ENCODE measurements at places on chromosomes 11 and 22.
A peak's percentile ranks its signal among the peaks of the same experiment; 100 is the strongest.

DNA sequence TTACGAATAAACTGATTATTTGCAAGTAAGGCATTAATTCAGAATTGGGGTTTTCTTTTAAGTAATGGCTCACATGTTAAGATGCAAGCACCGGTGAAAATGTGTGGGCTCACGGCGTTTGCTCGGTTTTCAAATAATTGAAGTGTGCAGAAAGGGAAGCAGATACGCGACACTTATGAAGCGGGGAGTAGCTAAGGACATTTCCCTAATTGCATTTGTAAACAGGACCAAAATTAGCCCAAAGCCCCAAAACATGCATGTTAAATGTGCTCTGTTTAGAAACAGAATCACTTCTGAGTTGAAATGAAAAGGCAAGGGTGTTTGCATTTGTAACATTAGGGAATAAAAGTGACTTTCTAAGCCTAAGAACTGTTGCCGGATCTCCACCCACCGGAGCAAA is 61.3 kb downstream of the ELFN2 start:
- DNase-seq = no peak

GRCh38 chr11:75107187-75107586 is 10.5 kb upstream of the OR2AT4 start:
- DNase-seq = peak; percentile 9

DNA sequence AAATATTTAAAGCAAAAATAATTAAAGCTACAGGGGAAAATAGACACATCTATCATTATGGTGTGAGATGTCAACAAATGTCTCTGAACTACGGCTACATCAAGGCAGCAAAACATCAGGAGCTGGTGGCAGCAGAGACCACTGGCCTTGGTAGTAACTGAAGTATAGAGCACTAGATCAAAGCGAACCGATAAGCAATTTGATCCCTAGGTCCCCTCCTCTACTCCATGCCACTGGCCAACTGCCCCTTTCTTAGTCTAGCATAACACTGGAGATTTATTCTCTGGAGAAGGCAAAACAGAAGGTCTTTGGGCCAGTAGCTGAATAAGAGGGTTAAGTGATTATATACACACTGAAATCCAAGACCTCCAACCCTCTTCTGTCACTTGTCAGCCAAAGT is 13.6 kb upstream of the RAB3IL1 start:
- DNase-seq = no peak

DNA sequence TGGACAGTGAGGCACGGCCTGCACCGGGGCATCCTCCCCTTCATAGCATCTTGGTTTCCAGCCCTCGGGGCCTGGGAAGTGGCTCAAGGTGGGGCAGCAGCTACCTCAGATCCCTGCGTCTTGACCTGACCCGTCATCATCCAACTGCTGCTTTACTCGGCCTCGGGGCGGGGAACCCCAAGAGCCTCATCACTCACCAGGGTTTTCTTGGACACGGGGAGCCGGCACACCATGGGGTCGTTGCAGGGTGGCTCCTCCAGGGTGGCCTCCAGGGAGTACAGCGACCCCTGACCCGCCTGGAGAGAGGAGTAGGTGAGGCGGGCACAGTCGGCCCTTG is 651 bp downstream of the CTSF start:
- no peak for DNase-seq

DNA sequence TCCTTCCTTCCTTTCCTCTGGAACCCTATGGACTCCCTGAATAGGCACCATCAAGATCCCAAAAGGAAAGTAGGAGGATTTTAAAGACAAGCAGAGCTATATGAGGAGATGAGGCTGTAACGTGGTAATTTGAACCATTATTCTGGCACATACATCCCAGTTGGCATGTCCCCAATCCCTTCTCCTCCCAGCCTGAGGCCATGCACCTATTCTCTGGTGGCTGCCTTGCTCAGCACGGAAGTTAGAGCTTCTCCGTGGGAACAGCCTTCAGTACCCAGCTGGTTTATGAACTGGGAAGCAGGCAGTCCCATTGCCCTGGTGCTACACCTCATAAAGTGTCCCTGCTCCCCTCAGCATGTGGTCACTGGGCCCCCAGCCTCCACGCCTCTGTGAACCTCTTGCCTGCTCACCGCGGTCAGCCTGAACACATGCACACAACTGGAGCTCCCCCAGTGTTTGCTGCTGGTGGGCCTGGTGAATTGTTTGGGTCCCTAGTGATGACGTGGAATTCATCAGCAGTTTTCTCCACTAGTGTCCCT is 139.9 kb upstream of the PLET1 start:
- DNase-seq = no peak

GRCh38 chr11:73359930-73360742 is 16.1 kb upstream of the RELT start:
- DNase-seq = peak; percentile 35

DNA sequence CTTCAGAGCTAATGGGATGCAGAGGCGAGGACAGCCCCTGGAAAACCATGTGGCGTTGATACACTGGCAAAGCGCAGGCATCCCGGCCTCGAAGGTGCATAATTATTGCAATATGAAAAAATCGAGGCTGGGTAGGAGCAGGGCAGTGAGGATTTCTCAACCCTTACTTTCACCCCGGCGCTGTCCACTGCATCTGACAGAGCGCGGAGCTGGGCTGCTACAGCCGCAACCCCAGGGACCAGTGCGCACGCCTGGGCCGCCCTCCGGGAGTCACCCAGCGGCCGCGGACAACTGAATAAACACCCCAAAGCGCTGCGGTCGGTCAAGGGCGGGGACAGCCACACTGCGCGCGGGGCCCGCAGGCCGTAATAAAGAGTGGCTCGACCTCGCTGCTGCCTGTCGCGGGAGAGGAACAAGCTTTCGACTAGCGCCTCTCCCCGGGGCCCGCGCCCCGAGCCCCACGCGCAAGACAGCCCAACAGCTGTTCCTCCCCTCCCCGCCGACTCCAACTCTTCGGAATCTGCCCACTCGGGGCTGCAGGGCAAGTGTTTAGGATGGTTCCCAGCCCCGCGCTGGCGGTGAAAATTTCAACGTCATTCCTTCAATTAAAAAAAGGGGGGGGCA is 3.6 kb upstream of the WT1 start:
- no peak for DNase-seq

DNA sequence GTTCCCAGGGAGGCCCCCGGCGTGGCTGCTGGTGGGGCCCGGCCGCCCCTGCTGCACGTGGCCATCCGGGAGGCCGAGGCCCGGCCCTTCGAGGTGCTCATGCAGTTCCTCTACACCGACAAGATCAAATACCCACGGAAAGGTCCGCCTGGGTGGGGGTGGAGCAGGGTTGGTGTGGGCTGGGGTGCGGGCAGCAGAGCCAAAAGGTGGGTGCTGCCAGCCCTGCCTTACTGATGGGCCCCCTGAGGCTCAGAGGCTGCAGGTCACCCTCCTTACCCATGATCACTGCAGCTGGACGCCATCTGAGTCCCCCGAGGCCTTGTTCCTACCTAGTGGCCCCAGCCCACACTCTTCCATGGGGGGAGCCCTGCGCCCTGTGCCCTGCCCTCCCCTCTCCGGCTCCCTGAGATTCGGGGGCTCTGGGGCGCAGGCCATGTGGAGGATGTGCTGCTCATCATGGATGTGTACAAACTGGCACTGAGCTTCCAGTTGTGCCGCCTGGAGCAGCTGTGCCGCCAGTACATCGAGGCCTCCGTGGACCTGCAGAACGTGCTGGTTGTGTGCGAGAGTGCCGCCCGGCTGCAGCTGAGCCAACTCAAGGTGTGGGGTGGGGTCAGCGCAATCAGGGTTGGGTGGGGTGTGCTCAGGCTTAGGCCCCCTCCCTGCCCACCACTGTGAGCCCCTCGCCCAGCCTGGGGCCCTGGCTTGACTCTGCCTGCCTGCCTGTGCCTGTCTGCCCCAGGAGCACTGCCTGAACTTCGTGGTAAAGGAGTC is 7.6 kb downstream of the THAP7 start:
- DNase-seq = no peak

DNA sequence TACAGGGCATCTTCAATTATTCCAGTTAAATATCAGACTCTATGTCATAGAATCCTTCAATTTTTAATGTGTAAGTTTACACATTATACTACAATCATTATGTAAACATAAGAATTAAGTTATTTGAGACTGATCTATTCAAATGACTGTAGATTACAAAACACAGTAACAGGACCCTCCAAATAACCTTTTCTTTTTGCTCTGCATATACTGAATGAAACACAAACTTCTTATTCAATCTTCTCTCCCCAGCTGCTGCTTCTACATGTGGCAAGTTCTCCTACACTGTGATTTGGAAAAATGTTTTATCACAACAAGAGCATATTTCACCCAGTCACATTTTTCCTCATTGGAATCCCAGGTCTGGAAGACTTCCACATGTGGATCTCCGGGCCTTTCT is at the start of gene OR52J3:
TSS of gene OR52J3 (plus strand) at position 301 of the 400 bp plus-strand sequence. CDS start at position 301, 0 bp downstream.
- no peak for DNase-seq

DNA sequence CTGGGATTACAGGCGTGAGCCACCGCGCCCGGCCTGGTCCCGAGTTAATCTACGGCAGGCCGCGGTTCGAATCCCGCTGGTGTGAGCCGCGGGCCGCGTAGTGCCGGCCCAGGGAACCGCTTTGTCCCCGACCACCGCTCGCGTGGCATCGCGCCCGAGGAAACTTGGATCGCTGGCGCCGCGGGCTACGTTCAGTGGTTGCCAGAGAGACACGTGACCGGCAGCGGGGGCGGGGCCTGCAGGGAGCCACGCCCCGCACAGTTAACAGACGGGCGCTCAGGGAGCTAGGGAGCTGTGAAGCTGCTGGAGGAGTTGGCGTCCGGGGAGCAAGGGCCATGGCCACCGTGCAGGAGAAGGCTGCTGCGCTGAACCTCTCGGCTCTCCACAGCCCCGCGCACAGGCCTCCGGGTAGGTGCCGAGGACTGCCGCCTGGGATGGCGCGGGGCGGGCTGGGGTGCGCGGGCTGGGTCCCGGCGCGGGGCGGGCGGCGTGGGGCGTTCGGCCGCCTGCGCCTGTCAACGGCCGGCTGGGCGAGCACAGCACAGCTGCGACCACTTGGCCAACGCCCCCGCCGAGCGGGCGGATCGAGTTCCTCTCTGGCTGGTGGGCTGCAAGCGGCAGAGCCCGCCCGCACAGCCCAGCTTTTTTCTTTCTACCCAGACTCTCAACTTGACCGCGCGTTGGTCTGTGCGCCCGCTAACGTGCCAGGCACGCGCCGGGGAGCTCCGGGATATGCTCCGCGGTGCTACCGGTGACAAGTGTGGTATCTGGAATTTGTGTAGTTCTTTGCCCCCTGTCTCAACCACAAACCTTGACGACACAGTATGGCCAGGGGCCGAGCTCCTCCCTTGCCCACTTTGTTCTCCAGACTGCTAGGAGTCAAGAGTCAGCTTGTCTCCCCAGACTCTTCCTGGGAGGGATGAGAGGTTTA is at the start of gene DEPDC7:
TSS of gene DEPDC7 (plus strand) at position 258 of the 931 bp plus-strand sequence. CDS start at position 336, 78 bp downstream.
- peak; percentile 91 for DNase-seq

GRCh38 chr11:116618461-116618860 is 154.3 kb downstream of the BUD13 start:
- DNase-seq = no peak

DNA sequence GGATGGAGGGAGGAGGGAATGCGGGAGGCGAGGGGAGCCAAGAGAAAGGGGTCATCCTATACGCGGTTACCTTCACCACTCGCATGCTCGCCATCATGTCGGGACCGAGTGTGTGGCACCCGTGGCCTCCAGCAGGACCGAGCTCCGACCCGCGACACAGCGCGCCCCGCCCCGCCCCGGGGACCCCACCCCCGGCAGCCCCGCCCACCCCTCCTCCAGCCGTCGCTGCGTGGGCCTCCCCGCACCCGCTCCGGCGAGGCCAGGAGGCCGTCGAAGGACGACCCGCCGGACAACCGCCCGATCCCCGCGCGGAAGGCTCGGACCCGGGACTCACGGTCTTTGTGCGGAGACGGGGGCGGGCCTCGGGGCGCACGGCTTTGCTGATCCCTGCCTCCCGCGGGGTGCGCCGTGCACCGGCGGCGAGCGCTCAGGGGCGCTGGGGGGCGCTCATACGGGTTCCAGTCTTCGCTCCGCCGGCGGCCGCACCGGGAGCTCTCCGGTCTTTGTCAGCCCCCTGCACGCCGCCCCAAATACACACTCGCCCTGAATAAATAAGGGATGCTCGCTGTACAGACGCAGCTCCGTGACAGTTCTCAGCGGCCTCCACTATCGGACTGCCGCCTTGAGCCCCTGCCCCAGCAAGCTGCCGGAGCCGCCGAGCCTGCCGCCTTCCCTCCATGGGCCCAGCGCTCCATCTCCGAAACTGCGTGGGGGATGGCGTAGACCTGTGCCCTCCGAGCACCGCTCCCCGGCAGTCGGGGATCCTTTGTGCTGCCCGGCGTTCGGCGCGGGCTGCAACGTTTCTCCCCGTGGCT is at the start of gene UBE2L6:
TSS of gene UBE2L6 (minus strand) at position 158 of the 815 bp plus-strand sequence. CDS start at position 97, 61 bp downstream.
- peak; percentile 44 for DNase-seq

DNA sequence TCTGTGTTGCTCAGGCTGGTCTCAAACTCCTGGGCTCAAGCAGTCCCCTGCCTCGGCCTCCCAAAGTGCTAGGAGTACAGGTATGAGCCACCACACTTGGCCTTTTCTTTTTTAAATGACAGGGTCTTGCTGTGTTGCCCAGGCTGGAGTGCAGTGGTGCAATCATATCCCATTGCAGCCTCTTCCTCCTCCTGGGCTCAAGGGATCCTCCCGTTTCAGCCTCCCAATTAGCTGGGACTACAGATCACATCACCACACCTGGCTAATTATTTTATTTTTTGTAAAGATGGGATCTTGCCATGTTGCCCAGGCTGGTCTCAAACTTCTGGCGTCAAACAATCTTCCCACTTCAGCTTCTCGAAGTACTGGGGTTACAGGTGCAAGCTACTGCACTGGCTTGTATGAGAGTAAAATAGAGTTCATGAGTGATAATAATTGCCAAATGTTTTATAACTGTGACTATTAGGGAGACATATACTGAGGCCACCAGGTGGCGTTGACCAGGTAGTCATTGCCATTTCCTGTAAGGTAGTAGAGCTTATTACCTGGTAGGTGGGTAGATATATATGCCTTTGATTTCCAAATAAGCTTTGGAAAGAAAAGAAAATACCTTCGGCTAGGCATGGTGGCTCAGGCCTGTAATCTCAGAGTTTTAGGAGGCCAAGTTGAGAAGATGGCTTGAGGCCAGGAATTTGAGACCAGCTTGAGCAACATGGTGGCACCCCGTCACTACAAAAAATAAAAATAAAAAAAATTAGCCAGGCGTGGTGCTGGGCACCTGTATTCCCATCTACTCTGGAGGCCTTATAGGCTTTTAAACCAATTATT is 5.4 kb downstream of the FDX1 start:
- DNase-seq = no peak

DNA sequence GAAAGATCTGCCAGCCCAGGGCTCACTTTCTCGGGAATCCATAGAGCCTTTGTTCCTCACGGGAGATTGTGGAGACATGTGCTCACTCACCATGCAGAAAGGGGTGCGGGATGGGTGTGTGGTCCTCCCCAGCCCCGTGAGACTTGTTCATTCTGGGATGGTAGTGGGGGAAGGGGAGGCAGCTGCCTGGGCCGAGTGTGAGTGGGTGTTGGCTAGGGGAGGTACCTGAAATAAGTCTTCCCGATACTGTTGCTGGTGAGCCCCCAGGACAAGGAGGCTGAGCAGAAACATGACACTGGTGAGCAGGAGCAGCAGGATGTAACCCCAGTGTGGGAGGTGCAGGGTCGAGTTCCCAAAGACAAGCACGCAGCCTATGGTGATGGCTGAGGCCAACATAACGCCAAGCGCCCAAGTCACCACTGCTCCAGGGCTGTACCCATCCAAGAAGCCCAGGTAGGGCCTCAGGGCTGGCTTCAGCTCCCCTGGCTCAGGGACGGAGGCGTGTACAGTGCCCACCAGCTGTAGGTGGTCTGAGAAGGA is 2.8 kb downstream of the SLC7A4 start:
- DNase-seq = no peak

All from fibroblast of skin of abdomen (primary cell).